ENCODE measurements at places on chromosomes 7 and 10. TPM values are rescaled to one million over a fixed set of nuclear protein-coding genes. Genes with fewer than 3 reads are reported as not detected.

- H3K36me3 ChIP-seq: no peaks in the 10 kb centered on the region
- H3K4me1 ChIP-seq: no peaks in the 10 kb centered on the region
- no peak overlapping the region for H3K27ac ChIP-seq
- DNase-seq: no peak
Measured at GRCh38 chr7:28823582-28823981, 134.5 kb downstream of the TRIL start.

GRCh38 chr7:17408245-17408903, 109.9 kb downstream of the AHR start:
- H3K4me1 ChIP-seq: peaks cover 33% of the 10 kb centered on the region
- H3K36me3 ChIP-seq: no peaks in the 10 kb centered on the region
- no peaks in the 10 kb centered on the region for H3K27me3 ChIP-seq
- no peak overlapping the region for H3K4me3 ChIP-seq

Gene ABHD11
- total RNA-seq: 23.6 TPM

Gene KCNIP2
- total RNA-seq: 0.58 TPM

GRCh38 chr7:12089951-12090756, 120.9 kb upstream of the TMEM106B start:
- no peak overlapping the region for H3K27ac ChIP-seq
- DNase-seq: no peak
- no peak overlapping the region for H3K4me3 ChIP-seq
- no peaks in the 10 kb centered on the region for H3K4me1 ChIP-seq

DNA sequence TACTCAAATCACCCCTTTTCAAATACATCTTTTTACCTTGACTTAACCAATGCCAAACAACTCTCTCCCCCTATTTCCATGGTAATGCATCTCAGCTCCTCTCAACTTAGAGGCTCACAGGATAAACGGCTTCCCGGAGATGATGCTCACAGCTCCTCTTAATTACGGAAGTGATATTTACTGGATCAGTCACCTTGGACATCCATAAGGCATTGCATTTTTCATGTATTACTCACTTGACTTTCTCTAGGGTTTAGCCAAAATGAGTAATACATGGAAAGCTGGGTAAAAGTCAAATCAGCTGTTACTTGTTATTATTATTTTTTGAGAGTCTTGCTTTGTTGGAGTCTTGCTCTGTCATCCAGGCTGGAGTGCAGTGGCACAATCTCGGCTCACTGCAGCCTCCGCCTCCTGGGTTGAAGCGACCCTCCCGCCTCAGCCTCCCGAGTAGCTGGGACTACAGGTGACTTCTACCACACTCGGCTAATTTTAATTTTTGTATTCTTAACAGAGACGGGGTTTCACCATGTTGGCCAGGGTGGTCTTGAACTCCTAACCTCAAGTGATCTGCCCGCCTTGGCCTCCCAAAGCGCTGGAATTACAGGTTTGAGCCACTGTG, 73.3 kb upstream of the RHEB start:
- H3K27ac ChIP-seq: peak overlapping the region; percentile 88
- peaks cover 35% of the 10 kb centered on the region for H3K4me1 ChIP-seq
- H3K36me3 ChIP-seq: peaks cover 53% of the 10 kb centered on the region
- peak; percentile 72 for DNase-seq
